ENCODE measurements at places on chromosomes 6 and 20. TPM values are rescaled to one million over a fixed set of nuclear protein-coding genes. Genes with fewer than 3 reads are reported as not detected.
A peak's percentile ranks its signal among the peaks of the same experiment; 100 is the strongest.

GRCh38 chr6:18820725-18821124 lies 433.6 kb downstream of the RNF144B start:
- no peaks in the 10 kb centered on the region for H3K4me1 ChIP-seq
- H3K27me3 ChIP-seq: no peaks in the 10 kb centered on the region
- no peaks in the 10 kb centered on the region for H3K36me3 ChIP-seq
- no peak overlapping the region for H3K4me3 ChIP-seq

DNA sequence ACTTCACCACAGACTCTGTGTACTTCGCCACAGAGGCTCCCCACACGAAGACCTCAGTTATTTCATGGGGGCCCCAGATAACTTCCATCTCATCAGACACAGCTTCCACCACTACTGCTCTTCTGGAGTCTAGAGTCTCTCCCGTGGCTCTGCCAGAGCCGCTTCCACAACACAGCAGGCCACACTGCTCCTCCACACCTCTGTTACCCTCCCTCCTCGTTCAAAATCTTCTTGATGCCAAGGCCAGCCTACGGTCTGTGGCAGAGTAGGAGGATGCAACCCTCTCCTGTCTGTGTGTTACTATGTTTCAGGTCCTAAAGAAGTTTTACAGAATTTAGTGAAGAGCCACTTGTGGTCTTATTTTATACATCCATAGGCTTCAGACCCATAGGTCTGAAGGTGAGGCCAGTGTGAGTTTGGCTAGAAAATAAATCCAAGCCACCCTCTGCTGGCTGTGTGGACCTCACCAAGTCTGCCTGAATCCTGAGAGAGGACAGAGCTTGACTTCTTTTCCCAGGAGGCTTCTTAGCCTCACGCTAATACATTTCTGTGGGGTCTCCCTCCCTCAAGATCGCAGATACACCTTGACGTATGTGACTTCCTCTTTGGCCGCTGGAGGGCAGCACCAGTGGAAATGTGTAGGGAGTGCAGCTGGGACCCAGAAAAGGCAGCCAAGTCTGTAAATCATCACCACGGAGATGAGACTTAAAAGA lies 197.7 kb downstream of the FAXC start:
- no peak overlapping the region for H3K27ac ChIP-seq
- H3K4me1 ChIP-seq: no peaks in the 10 kb centered on the region
- H3K27me3 ChIP-seq: peaks cover 23% of the 10 kb centered on the region
- H3K36me3 ChIP-seq: no peaks in the 10 kb centered on the region

GRCh38 chr6:83466328-83466727 lies 35.5 kb upstream of the ME1 start:
- no peaks in the 10 kb centered on the region for H3K36me3 ChIP-seq
- peaks cover 9% of the 10 kb centered on the region for H3K27me3 ChIP-seq
- H3K27ac ChIP-seq: no peak overlapping the region
- DNase-seq: no peak
- no peaks in the 10 kb centered on the region for H3K4me1 ChIP-seq

- no peak overlapping the region for H3K4me3 ChIP-seq
- H3K36me3 ChIP-seq: no peaks in the 10 kb centered on the region
- H3K27me3 ChIP-seq: no peaks in the 10 kb centered on the region
- H3K27ac ChIP-seq: no peak overlapping the region
- no peak for DNase-seq
These were observed 86.2 kb upstream of the PRL start for GRCh38 chr6:22383016-22383415.

DNA sequence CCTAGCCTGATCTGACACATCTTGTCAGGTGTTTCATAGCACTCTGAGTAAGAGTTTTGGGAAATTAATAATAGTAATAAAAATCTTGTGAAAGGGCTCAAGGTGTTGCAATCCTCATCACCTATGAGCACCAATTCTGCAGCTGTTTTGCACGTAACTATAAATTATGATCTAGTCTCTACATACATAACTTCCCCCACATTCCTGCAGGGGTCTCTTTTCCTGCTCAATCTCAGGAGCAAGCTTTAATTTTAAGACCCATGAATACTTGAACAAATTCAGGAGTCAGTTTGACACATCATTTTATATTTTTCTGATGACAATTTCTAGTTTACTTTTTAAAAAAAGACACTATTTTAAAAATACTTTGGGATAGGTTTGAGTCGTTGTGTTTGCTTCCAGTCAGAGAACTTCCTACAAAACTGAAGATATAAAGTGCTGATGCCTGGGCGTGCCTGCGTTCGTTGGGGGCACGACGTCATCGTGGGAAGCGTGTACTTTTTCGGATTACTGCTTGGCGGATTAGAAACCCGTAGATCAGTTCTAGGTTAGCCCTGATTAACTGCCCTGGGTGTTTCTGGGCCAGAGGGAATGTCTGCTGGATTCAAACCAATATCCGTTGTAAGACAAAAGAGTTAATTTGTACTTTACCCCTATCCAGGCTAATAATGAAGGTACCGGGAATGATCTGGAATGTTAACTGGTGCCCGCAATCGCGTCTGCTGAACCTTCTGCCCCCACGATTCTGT lies 1.0 kb upstream of the E2F3 start:
- DNase-seq: peak; percentile 30
- H3K27me3 ChIP-seq: no peaks in the 10 kb centered on the region
- H3K4me1 ChIP-seq: peaks cover 16% of the 10 kb centered on the region
- no peaks in the 10 kb centered on the region for H3K36me3 ChIP-seq

- no peak overlapping the region for H3K4me3 ChIP-seq
- no peak overlapping the region for H3K27ac ChIP-seq
- H3K4me1 ChIP-seq: peaks cover 35% of the 10 kb centered on the region
- no peak for DNase-seq
- no peaks in the 10 kb centered on the region for H3K27me3 ChIP-seq
- H3K36me3 ChIP-seq: no peaks in the 10 kb centered on the region
These were observed 57.8 kb downstream of the CARMIL1 start for GRCh38 chr6:25336996-25337395.

GRCh38 chr20:41082306-41082705 lies 53.7 kb downstream of the TOP1 start:
- peak overlapping the region; percentile 74 for H3K27ac ChIP-seq
- H3K36me3 ChIP-seq: peaks cover 26% of the 10 kb centered on the region
- peaks cover 45% of the 10 kb centered on the region for H3K4me1 ChIP-seq
- DNase-seq: no peak
- no peaks in the 10 kb centered on the region for H3K27me3 ChIP-seq
- no peak overlapping the region for H3K4me3 ChIP-seq

GRCh38 chr6:3615391-3616380 lies 135.8 kb downstream of the PXDC1 start:
- no peaks in the 10 kb centered on the region for H3K27me3 ChIP-seq
- no peak for DNase-seq
- no peak overlapping the region for H3K4me3 ChIP-seq
- no peak overlapping the region for H3K27ac ChIP-seq
- H3K36me3 ChIP-seq: no peaks in the 10 kb centered on the region
- no peaks in the 10 kb centered on the region for H3K4me1 ChIP-seq

DNA sequence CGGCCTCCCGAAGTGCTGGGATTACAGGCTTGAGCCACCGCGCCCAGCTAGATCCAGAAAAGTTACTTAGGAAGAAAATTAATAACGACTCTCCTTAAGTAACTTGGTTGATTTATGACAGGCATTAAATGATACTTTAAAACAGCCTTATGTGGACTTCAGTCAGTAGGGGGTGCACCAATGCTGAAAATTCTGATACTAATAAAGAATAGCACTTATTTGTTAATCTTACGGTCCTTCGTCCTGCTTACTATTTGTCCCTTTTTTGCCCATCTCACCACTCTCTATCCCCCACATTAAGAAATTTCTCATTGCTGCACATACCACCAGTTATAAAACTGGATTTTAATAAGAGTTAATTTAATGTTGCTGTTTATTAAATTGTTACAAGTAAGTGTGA lies 12.7 kb upstream of the PRELID3B start:
- H3K36me3 ChIP-seq: no peaks in the 10 kb centered on the region
- no peaks in the 10 kb centered on the region for H3K4me1 ChIP-seq
- H3K4me3 ChIP-seq: no peak overlapping the region
- H3K27ac ChIP-seq: no peak overlapping the region

HRH3 gene
- total RNA-seq: not detected

GRCh38 chr20:32465092-32465900 lies 107.2 kb downstream of the ASXL1 start:
- no peak overlapping the region for H3K4me3 ChIP-seq
- H3K27me3 ChIP-seq: no peaks in the 10 kb centered on the region
- peaks cover 4% of the 10 kb centered on the region for H3K4me1 ChIP-seq
- peak overlapping the region; percentile 52 for H3K27ac ChIP-seq
- H3K36me3 ChIP-seq: peaks cover 21% of the 10 kb centered on the region
- DNase-seq: no peak

TSBP1 gene
- total RNA-seq: not detected

TFAP2D gene
- total RNA-seq: not detected

DNA sequence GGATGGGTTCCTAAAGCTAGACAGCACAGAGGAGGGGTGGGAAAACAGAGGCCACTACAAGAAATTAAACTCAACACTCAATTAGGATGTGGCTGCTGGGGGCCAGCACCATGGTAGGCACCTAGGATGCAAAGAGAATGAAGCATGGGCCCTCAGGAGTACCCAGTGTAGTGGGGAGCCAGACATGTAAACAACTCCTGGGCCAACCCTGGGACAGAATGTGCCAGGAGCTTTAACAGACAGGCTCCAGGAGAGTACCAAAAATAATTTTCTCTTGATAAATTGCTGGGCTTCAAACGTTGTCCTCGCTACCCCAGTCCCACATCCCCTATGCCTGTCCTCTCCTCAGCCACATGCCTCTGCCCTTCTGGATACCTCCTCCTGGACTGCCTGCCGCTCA lies 1.7 kb downstream of the TMEM151B start:
- H3K4me3 ChIP-seq: peak overlapping the region; percentile 76
- peaks cover 45% of the 10 kb centered on the region for H3K27me3 ChIP-seq
- H3K36me3 ChIP-seq: no peaks in the 10 kb centered on the region
- no peak overlapping the region for H3K27ac ChIP-seq
- peaks cover 25% of the 10 kb centered on the region for H3K4me1 ChIP-seq
- no peak for DNase-seq

GRCh38 chr6:26536571-26537159 lies 1.5 kb upstream of the HMGN4 start:
- H3K4me3 ChIP-seq: peak overlapping the region; percentile 93
- peak; percentile 48 for DNase-seq
- no peaks in the 10 kb centered on the region for H3K36me3 ChIP-seq
- peaks cover 64% of the 10 kb centered on the region for H3K4me1 ChIP-seq
- peak overlapping the region; percentile 98 for H3K27ac ChIP-seq

GRCh38 chr6:151240036-151240685 lies 394 bp downstream of the AKAP12 start:
- no peak overlapping the region for H3K27ac ChIP-seq
- DNase-seq: no peak
- H3K36me3 ChIP-seq: no peaks in the 10 kb centered on the region

LGSN gene
- 0.08 TPM for total RNA-seq

DNA sequence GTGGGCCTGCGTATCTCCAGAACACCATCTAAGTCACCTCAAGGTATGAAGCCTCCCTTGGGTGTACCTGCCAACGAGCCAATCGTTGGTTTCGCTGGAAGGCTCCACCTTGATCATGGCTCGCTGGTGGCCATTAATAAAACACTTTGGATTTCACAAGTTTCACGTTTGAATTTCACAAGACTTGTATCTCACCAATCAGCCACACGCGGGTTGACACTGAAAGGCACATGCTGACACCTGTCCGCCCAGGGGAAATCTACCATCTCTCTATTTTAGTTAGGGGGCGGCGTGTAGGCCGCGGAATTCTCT lies 586 bp upstream of the HMGA1 start:
- H3K27me3 ChIP-seq: no peaks in the 10 kb centered on the region
- DNase-seq: peak; percentile 74

DNA sequence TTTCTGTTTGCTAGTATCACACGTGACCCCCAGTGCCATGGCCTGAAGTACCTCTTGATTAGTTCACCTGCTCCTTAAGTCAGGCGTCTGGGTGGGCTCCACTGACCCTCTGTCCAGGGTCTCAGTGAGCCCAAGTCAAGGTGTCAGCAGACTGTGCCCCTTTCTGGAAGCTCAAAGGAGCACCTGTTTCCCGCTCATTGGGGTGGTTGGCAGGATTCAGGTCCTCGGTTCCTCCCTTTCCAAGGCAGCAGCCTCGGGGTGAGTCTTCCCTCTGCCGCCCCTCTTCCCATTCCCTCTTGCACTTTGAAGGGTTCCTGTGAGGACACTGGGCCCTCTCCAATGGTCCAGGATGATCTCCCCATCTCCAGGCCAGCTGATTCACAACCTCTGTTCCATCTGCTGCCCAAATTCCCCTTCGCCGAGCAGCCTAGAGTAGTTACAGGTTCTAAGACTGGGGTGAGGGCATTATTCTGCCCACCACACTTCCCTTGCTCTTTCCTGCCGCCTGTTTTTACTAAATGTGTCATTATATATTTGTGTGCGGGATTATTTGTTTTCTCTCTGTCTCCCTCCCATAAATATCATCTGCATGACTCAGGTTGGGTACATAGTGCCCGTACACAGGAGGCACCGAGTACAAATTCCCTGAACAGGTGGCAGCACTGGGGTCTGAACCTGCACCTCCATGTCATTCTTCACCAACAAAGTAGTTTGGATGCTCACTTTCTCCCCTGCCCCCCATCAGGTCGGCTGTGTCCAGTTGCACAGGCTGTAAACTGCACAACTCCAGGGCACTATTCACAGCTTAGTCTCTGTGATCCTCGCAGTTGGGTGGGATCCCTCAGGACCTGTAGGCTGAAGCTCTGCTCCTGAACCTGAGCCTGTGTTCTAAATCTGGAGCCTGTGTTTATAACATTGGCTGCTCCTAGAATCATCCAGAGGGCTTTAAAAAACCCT lies 58.5 kb downstream of the RBM38 start:
- H3K4me1 ChIP-seq: peaks cover 47% of the 10 kb centered on the region
- DNase-seq: no peak
- peak overlapping the region; percentile 49 for H3K27ac ChIP-seq
- peak overlapping the region; percentile 81 for H3K4me3 ChIP-seq

FOXA2 gene
- total RNA-seq: not detected

- no peak overlapping the region for H3K27ac ChIP-seq
- H3K36me3 ChIP-seq: no peaks in the 10 kb centered on the region
- no peaks in the 10 kb centered on the region for H3K4me1 ChIP-seq
- no peaks in the 10 kb centered on the region for H3K27me3 ChIP-seq
These were observed 7.2 kb upstream of the NELFCD start for GRCh38 chr20:58973866-58974265.

- H3K36me3 ChIP-seq: no peaks in the 10 kb centered on the region
- DNase-seq: no peak
These were observed 171.3 kb downstream of the FAXC start for GRCh38 chr6:99178168-99178567.
